Activated B cell treated with CpG ODN at 0.5 μM for 24 hours (primary cell): ENCODE measurements at places on chromosomes 2 and 18. TPM values are rescaled to one million over a fixed set of nuclear protein-coding genes. Genes with fewer than 3 reads are reported as not detected.

The ADD2 gene
- 12.5 and 15.4 TPM in 2 replicates for total RNA-seq

The FOXI3 gene
- not detected in 2 replicates for total RNA-seq

- DNase-seq: no peak
Observed at GRCh38 chr2:19944205-19944845, 42.5 kb upstream of the TTC32 start.

DNA sequence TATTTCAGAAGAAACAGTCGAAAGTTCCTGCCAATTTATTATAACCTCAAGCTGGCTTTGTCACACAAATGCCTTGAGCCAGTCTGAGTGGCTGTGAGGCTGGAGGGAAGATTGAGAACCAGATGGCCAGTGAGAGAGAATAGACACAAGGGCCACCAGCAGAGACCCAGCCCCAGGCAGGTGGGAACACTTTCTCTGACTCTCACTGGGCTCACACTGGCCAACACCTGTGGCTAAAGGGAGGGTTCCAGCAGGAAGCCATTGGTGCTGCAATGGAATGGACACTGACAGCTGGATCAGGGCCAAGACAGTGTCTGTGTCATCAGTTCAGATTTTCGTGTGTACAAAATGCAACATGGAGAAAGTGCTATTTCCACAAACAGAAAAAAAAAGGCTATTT, 29.9 kb downstream of the LOXHD1 start:
- no peak for DNase-seq

DNA sequence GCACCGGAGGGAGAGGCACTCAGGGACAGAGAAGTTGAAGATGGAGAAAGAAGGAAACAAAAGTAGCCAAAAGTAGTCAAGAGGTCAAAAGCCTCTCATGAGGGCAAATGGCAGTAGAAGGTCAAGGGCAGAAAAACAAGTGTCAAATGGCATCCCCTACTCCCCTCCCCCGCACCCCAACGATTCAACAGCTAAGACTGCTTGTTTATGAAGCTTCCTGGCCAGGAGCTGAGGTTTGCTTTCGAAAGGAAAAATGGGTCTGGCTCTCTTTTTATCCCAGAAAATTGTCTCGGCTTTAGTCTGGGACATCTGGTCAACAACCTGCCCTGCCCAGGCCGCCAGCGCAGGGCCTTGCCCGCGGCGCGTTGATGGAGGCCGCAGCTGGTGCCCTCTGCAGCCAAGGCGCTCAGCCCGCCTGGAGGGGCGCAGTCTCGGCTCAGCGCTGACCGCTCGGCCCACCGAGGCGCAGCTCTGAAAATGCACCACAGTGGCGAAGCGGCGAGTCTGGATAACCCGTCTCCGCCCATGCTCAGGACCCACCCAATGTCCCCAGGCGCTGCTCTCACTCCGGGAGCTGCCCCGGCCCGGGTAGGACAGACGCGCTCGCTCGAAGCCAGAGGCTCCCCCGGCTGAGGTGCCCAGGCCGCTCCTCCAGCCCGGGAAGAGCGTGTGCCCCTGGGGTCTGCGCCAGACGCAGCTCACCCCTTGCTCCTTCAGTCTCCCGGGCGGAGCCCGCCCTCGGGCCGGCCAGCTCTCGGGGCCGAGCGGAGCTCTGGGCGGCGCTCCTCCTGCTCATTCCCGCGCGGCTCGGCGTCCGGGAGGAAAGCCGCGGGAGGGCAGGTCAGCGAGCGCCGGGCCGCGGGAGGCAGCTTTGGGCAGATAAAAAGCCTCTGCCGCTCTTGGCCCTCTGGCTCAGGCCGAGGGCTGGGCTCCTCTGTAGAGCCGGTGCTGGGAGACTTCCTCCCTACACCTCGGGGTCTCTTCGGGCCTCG, 1.8 kb upstream of the TBR1 start:
- no peak for DNase-seq

DNA sequence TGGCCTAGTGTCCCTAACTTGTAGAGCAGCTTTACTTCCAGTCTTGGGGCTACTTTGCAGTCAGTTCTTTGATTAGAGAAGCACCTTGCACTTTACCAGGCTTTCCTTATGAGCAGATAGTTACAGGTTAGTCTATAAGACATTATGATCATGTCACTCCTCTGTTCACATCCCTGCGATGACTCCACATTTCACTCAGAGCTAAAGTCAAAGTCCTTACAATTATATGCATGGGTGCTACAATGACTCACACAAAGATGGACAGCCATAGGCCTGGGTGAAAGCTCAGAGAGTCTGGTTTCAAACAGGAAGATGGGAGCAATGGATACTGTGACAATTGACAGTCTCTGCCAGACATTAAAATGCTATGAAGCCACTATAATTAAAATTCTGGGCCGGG, 27.1 kb upstream of the SSB start:
- no peak for DNase-seq

GRCh38 chr2:179250848-179251504, 13.7 kb downstream of the SESTD1 start:
- no peak for DNase-seq

DNA sequence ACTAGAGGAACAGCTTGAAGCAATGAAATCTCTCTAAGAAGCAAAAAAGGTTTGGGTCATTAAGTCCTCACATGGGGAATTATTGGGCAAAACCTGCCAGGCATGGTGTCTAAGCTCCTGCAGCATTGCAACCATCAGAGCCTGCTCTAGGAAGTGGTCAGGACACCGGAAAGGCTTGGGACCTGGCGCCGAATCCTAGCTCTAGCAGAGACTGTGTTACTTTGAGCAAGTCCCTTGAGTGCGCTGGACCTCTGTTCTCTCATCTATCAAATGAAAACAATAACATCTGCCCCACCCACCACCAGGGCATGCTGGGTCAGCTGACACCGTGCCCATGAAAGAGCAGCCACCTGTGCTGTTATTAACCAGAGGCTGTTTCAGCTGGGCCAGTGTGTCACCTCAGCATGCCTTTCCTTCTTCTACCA, 6.3 kb downstream of the TMEM127 start:
- DNase-seq: no peak

The GTF2A1L gene
- not detected in 2 replicates for total RNA-seq

GRCh38 chr2:54809819-54810218, 86.4 kb downstream of the EML6 start:
- DNase-seq: no peak

The TXNDC2 gene
- 0.13 and 0.54 TPM in 2 replicates for total RNA-seq

- DNase-seq: no peak
Observed at GRCh38 chr2:236941551-236941950, 144.1 kb upstream of the COPS8 start.

DNA sequence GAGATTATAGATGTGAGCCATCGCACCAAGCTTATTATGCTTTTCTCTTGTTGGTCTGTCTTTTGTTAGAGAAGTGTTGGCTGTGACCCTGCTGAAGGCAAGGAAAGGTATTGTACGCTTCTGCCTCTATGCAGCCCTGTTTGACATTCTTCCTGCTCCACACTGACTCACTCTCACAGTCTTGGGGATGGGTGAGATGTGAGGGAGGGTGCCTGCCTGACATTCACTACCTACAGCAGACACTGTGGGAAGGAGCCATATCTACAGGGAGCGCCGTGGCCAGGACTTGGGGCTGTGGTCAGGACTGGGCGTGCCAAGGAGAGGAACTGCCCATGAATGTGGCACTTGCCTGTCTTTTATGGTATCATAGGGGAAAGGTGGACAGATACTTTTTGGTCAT, 43.9 kb upstream of the FHL2 start:
- no peak for DNase-seq

The RELCH gene
- 45.4 and 59.0 TPM in 2 replicates for total RNA-seq

DNA sequence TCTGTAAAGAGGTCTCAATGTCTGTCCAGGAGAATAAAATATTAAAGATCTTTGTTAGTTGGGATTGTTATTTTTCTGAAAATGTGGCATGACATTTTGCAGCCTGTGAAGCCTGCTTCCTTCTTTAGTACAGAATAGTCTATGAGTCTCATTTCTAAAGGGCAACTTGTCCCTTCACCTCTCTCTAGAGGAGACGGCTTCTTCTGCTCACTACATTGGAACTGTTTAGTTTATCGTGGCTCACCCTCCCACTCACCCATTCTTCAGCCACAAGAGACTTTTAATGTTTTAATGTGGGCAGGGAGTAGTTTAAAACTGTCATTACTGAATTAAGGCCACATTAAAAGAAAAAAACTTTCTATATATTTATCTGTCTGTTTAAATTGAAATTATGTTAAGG, 161.0 kb downstream of the BARD1 start:
- DNase-seq: no peak

DNA sequence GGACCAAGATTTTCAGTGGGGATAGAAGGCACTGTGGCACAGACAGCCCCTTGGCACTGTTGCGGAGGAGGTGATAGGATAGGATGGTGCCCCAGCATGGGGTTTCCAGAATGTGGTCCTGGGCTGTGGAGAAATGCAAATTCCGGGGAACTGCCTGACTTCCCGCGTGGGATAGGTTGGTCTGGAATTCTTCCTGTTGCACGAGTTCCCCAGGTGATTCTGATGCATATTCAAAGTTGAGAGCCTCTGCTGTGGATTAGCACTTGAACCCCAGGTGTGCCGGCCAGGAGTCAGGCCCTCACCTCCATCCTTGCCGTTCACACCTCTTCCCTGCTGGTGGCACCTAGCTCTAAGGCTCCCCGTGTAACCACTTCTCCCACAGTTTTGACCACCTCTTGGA, 15.5 kb downstream of the NCK2 start:
- DNase-seq: no peak

DNA sequence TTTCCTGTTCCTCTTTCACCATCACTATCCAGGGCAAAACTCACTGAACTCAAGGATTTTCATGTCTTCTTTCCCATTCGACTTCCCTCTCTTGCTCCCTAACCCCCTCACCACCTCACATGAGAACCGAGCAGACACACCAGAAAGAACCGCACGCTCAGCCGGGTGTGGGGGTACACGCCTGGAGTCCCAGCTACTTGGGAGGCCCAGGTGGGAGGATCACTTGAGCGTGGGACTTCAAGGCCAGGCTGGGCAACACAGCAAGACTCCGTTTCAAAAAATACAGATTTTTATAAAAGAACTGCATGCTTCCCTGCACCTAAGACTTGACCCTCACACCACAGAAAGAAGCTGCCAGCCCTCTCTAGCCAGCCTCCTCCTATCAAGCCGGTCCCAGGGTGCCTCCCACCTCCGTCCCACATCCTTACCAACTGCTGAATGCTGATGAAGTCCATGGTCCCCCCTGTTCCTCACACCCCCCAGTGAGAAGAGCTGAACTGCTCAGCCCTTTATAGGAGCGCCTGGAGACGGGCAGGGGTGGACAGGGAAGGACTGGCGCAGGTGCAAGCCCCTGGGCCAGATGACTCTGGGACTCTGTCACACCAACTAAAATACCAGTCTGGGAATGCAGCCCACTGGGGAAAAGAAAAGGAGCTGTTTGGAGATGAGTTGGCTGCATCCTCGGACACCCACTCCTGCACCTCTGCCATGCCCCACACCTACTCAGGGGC, at the start of gene ANKRD23:
ANKRD23 (minus strand) TSS at position 484 of the 731 bp plus-strand sequence; CDS start at position 455, 29 bp downstream.
- DNase-seq: no peak

The ZNF514 gene
- 19.0 and 24.7 TPM in 2 replicates for total RNA-seq

- DNase-seq: no peak
Observed at GRCh38 chr2:54626884-54627283, 96.6 kb upstream of the EML6 start.

GRCh38 chr2:100064592-100065428, 77.6 kb downstream of the AFF3 start:
- no peak for DNase-seq

The GRB14 gene
- total RNA-seq: 0.71 TPM in 1 of 2 replicates, not detected in the other

The GAD1 gene
- total RNA-seq: not detected in 2 replicates

DNA sequence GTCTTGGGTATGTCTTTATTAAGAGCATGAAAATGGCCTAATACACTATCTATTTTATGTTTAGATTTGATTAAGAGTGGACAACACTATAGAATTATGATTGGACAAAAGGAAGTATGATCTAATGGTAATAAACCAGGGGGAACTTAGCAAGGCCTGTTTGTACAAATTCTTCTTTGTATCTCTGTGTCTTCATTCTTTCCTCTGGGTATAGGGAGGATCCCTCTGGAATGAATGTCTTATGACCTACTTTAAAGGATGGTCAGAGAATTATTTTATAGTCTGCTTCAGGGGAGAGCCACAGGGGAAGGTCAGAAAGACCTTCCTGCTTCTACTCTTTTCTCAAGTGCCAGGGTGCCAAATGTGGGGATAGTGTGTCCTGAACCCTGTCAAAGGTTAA, 42.8 kb upstream of the FANCL start:
- no peak for DNase-seq

The RFX8 gene
- not detected in 2 replicates for total RNA-seq

The PLEKHB2 gene
- 32.3 and 33.6 TPM in 2 replicates for total RNA-seq

DNA sequence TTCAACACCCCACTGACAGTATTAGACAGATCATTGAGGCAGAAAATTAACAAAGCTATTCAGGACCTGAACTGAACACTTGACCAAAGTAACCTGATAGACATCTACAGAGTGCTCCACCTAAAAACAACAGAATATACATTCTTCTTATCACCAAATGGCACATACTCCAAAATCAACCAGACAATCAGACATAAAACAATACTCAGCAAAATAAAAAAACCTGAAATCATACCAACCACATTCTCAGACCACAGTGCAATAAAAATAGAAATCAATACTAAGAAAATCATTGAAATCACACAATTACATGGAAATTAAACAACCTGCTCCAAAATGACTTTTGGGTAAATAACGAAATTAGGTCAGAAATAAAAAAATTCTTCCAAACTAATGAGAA, 15.8 kb downstream of the PFN4 start:
- no peak for DNase-seq

GRCh38 chr2:196218106-196218505, 46.7 kb upstream of the STK17B start:
- DNase-seq: no peak

The PID1 gene
- total RNA-seq: 0.27 TPM in 1 of 2 replicates, not detected in the other

- no peak for DNase-seq
Observed at GRCh38 chr2:25821225-25822056, 56.8 kb downstream of the ASXL2 start.

GRCh38 chr2:8312861-8313830, 368.7 kb upstream of the ID2 start:
- no peak for DNase-seq

GRCh38 chr2:113218283-113219091, 44.7 kb downstream of the PSD4 start:
- no peak for DNase-seq

GRCh38 chr2:98547092-98547790, 61.1 kb downstream of the COA5 start:
- no peak for DNase-seq

DNA sequence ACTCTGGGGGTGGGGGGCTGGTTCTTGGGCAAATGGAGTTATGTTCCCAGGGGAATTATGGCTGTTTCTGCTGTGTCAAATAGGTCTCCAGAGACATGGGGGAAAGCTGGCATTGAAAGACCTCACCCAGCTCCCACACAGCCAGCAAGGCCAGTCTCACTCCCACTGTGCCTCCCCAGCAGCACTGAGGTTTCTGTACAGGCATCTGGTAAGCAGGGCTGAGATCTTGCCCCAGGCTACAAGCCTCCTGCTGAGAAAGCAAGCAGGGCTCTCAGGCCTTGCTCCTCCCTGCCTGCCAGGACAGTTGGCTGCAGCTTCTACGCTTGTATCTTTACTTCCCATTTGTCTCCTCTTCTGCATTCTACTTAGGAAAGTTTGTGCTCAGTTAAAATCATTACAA, 50.5 kb upstream of the FHOD3 start:
- no peak for DNase-seq

DNA sequence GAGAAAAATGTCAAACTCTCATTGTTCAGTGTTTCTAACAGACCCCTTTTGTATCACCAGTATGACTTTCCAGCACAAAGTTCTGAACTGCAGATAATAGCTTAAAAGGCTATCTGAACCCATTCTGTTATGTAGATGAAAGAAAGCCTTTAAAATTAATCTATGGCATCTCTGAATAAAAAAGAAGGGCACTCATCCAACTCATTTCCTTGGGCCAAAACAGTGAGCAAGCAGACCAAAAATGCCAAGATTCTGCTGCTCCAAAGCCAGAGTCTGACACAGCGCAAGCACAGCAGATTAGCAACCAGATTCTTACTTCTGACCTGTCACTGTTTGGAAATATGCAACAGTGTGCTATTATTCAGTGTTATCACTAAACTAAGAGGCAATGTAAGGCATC, 22.6 kb upstream of the ITGA6 start:
- no peak for DNase-seq
